ENCODE measurements at places on chromosomes 7 and 10. TPM values are rescaled to one million over a fixed set of nuclear protein-coding genes. Genes with fewer than 3 reads are reported as not detected.
A peak's percentile ranks its signal among the peaks of the same experiment; 100 is the strongest.

- no peak for DNase-seq
- no peak overlapping the region for H3K27ac ChIP-seq
- peaks cover 30% of the 10 kb centered on the region for H3K4me1 ChIP-seq
- peak overlapping the region; percentile 45 for H3K4me3 ChIP-seq
These were observed 39.0 kb downstream of the TET1 start for GRCh38 chr10:68598978-68599770.

GRCh38 chr7:81618396-81619014 is 151.3 kb downstream of the HGF start:
- no peak overlapping the region for H3K4me3 ChIP-seq
- no peaks in the 10 kb centered on the region for H3K27me3 ChIP-seq
- H3K27ac ChIP-seq = no peak overlapping the region
- no peak for DNase-seq

- H3K4me1 ChIP-seq = no peaks in the 10 kb centered on the region
- peak overlapping the region; percentile 17 for H3K27ac ChIP-seq
- H3K36me3 ChIP-seq = peaks cover 11% of the 10 kb centered on the region
- H3K4me3 ChIP-seq = no peak overlapping the region
These were observed 47.4 kb downstream of the CUL2 start for GRCh38 chr10:35042783-35043182.

DNA sequence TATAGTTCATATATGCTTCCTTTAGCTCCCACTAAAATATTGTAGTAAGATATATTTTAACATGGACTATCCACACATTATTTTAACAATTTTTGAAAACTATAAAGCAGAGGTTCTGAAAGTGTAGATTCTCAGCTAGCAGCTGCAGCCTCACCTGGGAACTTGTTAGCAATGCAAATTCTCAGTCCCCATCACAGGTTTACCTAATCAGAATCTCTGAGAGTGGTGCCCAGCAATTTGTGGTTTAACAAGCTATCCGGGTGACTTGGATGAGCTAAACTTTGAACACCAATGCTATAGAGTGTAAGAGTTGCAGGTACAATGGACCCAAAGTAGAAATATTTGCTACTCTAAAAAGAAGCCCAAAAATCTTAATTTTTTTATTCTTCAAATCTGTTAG is 99.8 kb upstream of the MDFIC start:
- H3K27me3 ChIP-seq = peaks cover 7% of the 10 kb centered on the region
- H3K4me3 ChIP-seq = no peak overlapping the region
- H3K36me3 ChIP-seq = peaks cover 24% of the 10 kb centered on the region

DNA sequence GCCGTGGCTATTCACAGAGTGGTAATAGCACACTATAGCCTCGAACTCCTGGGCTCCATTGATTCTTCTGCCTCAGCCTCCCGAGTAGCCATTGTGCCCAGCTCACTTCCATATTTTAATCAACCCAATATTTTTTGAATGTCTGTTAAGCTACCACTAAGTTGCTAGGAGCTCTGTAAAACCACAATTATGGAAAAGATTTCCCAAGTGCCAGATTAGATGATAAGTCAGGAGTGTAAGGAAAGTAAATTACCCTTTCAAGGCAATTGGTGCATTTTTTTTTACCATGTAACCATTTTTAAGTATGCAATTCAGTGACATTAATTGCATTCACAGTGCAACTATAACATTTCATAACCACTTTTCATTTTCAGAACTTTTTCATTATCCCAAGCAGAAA is 87.5 kb upstream of the GATAD1 start:
- DNase-seq = no peak
- H3K4me1 ChIP-seq = no peaks in the 10 kb centered on the region
- H3K4me3 ChIP-seq = no peak overlapping the region
- no peak overlapping the region for H3K27ac ChIP-seq

DNA sequence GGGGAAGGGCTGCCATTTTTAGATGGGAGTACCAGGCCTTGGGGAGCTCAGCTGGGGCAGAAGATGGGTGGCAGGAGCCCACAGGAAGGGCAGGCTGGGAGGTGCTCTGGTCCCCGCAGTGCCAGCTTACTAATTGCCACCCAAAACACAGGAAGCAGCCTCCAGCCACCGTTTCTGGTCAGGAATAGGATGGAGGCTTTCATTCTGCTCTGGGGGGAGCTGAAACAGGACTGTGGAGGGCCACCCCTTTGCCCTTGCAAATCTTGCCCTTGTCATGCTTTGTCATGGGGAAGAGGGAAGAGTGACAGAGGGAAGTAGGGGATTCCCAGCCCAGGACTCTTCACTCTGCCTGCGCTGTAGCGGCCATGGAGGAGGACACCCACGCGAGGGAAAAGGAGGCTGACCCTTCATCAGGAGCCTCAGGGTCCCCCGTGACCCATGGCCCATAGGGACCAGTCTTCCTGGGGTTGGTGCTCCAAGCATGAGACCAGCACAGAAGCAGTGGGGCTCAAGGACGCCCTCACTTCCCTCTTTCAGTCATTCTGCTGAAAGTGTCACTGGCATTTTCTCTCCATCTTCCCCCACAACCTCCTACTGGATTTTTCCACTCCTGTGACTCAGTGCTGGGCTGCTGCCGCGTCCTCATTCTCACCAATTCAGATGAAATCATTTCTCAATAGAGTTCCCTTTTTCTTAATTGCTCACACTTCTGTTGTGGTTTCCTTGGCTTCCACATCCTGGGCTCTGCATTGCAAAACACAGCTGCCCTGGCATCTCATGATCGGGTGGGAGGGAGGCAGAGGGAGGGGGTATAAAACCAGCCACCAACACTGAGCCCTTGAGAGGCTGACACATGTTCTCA is 61.9 kb downstream of the MKI67 start:
- peaks cover 67% of the 10 kb centered on the region for H3K4me1 ChIP-seq
- H3K4me3 ChIP-seq = peak overlapping the region; percentile 73
- peaks cover 19% of the 10 kb centered on the region for H3K36me3 ChIP-seq
- peak; percentile 84 for DNase-seq
- no peaks in the 10 kb centered on the region for H3K27me3 ChIP-seq

DNA sequence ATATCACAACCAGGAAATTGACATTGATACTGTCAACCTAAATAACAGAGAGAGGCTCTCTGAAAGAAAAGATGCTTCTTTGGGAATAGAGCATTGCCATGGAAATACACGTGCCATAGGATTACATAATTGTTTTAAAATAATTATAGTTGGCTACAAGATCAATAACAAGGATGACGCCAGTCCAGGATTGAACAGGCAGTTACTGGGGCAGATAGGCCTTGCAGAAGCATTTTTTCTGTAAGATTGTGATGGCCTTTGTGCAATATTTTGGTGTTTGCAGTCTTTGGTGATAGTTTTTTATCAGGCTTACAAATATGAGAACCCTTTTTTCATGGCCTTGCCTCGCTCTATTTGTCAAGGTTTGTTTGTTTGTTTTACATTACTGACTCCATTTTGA is 10.5 kb downstream of the ACADSB start:
- no peak overlapping the region for H3K27ac ChIP-seq
- no peak for DNase-seq
- no peaks in the 10 kb centered on the region for H3K27me3 ChIP-seq
- H3K4me3 ChIP-seq = no peak overlapping the region
- peaks cover 4% of the 10 kb centered on the region for H3K4me1 ChIP-seq
- H3K36me3 ChIP-seq = no peaks in the 10 kb centered on the region

DNA sequence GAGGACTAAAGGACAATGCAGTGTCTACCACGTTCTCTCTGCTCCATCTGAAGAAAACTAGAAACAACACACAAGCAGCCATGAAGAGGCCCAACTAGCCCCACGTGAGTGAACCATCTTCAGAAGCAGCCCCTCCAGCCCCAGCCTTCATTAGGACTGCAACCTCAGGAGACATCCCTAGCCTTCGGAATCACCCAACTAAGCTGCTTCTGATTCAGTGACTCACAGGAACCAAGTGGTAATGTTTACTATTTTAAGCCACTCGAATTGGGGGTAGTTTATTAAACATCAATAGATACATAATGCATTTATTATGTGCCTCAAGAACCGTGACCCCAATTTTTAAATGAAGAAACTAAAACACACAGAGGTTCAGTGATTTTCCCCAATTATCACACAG is 22.6 kb downstream of the ARHGAP12 start:
- peaks cover 10% of the 10 kb centered on the region for H3K36me3 ChIP-seq
- H3K4me1 ChIP-seq = peaks cover 18% of the 10 kb centered on the region
- H3K27me3 ChIP-seq = no peaks in the 10 kb centered on the region

DNA sequence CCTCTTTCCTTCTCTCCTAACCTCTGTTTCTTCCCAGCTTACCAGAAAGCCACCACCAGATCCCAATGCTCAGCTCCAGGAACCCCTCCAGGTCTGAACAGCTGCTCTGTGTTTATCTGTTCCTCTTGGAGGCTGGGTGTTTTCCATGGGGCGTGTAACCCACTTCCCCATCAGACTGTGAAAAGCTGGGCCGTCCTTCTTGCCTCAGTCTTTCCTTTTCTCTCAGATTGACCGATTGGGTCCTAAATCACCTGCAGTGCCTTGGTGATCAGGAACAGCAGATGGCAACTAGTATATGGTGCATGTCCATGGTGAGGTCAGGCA is 4.8 kb downstream of the SH3PXD2A start:
- no peak overlapping the region for H3K4me3 ChIP-seq
- H3K27me3 ChIP-seq = peaks cover 38% of the 10 kb centered on the region
- peaks cover 22% of the 10 kb centered on the region for H3K4me1 ChIP-seq
- DNase-seq = no peak
- H3K27ac ChIP-seq = no peak overlapping the region
- H3K36me3 ChIP-seq = no peaks in the 10 kb centered on the region

DNA sequence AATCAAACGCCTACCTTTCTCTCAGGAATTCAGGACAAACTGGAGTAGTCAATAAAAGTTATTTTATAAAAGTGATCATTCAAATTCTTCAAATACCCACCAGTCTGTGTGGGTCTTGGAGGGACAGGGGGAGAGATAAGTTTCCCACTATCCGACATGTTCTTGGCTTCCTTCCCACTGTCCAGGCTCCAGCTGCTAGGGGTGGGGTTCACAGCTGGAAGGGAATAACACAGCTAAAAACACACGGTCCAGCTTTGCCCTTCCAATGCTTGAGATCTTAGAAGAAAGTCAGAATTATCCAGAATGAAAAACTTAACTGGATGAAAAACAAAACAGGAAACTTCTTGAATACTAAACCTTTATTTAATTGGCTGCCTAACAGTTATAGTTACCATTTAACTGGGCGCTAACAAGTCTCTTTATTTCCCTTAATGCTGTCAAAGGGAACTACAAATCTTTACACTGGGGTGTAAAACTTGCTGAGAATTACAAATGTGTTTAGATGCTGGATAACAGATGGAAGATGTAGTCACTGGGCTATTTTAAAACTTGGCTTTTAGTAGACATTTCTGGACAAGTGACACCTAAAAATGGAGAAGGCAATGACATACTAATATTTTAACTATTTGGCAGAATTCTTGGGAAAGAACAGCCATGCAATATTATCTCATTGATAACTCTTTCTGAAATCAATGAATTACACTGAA is 172.8 kb upstream of the IMMP2L start:
- no peak overlapping the region for H3K4me3 ChIP-seq
- H3K36me3 ChIP-seq = no peaks in the 10 kb centered on the region
- H3K4me1 ChIP-seq = no peaks in the 10 kb centered on the region
- no peak overlapping the region for H3K27ac ChIP-seq
- DNase-seq = no peak

- H3K4me1 ChIP-seq = peaks cover 83% of the 10 kb centered on the region
- H3K36me3 ChIP-seq = peaks cover 1% of the 10 kb centered on the region
- H3K27ac ChIP-seq = no peak overlapping the region
- DNase-seq = no peak
These were observed 12.2 kb downstream of the TES start for GRCh38 chr7:116222501-116222900.

Gene HOXA2
- total RNA-seq = not detected

Gene PCLO
- total RNA-seq = 0.22 TPM

Data from activated T-cell treated with anti-CD3 and anti-CD28 coated beads, Interleukin-2, amount 50 U/mL, for 72 hours (primary cell).